ENCODE measurements at places on chromosomes 4 and X. TPM values are rescaled to one million over a fixed set of nuclear protein-coding genes. Genes with fewer than 3 reads are reported as not detected.

- H3K4me1 ChIP-seq: peaks cover 2% of the 10 kb centered on the region
- no peaks in the 10 kb centered on the region for H3K27me3 ChIP-seq
- H3K36me3 ChIP-seq: no peaks in the 10 kb centered on the region
Observed at GRCh38 chrX:50432829-50433289, 37.8 kb downstream of the DGKK start.

DNA sequence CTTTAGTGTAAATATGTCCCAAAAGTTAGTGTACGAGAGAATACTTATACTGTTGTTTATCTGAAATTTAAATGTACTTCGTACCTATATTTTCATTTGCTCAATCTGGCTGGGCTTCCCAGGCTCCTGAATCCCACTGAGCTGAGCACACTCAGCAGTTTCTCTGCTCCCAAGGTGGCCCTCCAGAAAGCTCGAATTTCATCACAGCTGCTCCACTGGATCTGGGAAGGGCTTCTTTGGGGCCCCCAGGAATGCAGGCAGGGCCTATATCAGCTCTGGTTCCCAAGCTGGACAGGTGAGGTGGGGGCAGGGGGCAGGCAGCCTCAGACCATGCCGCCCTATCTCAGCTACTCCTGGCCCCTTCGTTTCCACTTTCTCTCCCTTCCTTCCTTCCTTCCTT is 1.5 kb upstream of the FATE1 start:
- no peak for DNase-seq
- no peaks in the 10 kb centered on the region for H3K27me3 ChIP-seq
- H3K4me1 ChIP-seq: no peaks in the 10 kb centered on the region
- H3K4me3 ChIP-seq: no peak overlapping the region
- no peak overlapping the region for H3K27ac ChIP-seq
- H3K36me3 ChIP-seq: no peaks in the 10 kb centered on the region

DNA sequence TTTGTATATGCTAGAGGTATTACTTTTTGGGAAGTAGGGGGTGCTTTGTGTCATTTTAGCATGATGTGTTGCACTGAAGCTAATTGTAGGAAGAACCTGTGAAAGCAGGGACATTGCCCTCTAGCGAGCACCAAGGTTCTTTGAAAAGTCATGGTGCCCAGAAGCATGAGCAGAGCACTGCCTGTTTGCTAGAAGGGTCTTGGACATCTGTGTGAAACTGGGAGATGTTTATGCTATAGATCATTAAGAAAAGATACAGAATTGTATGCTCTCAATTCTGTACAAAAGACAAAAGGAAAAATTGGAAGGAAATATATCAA is 14.7 kb downstream of the GRPR start:
- no peaks in the 10 kb centered on the region for H3K36me3 ChIP-seq
- no peak for DNase-seq
- peaks cover 13% of the 10 kb centered on the region for H3K27me3 ChIP-seq
- H3K4me3 ChIP-seq: no peak overlapping the region
- no peaks in the 10 kb centered on the region for H3K4me1 ChIP-seq

The VSIG1 gene
- total RNA-seq: 0.64 TPM

The KIAA1210 gene
- total RNA-seq: not detected

DNA sequence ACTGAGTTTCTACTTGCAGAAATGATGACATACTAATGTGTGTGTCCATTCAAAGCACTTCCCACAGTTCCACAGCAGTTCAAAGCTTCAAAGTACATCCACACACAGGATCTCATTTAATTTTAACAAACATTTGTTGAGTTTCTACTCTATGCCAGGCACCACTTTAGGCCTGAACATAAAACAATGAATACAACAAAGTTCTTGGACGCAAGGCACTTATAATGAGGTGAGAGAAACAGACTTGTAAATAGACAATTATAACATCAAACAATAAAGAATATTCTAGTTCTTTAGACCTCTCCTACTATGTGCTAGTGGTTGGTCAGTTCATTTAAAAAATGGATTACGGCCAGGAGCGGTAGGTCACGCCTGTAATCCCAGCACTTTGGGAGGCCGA is 82.0 kb upstream of the SPANXB1 start:
- no peak for DNase-seq
- peaks cover 10% of the 10 kb centered on the region for H3K4me1 ChIP-seq
- H3K36me3 ChIP-seq: no peaks in the 10 kb centered on the region
- no peaks in the 10 kb centered on the region for H3K27me3 ChIP-seq
- no peak overlapping the region for H3K27ac ChIP-seq

DNA sequence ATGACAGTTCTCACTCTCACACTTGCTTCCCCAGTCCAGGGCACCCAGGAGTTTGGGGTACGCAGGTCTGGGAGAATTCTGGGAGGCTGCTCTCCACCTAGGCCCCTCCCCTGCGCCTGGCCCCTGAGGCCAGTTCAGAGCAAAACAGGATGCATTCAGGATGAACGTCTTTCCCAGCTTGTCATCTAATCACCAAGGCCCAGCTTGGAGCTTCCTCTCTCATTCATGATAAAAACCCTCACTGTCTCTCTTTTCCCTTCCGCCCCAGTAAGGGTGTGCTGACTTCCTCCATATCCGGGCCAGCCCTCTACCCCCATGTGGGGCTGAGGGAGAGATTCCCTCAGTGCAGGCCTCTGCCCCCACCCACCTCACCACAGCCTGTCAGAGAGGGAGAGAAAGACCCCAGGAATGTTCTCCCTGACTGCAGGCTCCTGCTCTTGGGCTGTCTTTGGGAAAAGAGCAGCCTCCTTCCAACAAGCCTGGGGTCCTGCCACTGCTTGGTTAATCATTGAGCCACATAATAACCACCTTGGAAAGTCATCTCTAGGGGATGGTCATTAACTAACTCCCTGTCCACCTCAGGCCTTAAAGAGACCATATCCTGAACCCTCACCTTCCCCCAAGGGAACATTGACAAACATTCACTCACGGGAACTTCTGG is 50.1 kb downstream of the STARD8 start:
- DNase-seq: no peak
- H3K4me1 ChIP-seq: peaks cover 15% of the 10 kb centered on the region
- peaks cover 15% of the 10 kb centered on the region for H3K27me3 ChIP-seq
- no peak overlapping the region for H3K27ac ChIP-seq
- H3K4me3 ChIP-seq: no peak overlapping the region
- no peaks in the 10 kb centered on the region for H3K36me3 ChIP-seq

The RPL39 gene
- total RNA-seq: 1,797 TPM

The PCDH10 gene
- not detected for total RNA-seq

DNA sequence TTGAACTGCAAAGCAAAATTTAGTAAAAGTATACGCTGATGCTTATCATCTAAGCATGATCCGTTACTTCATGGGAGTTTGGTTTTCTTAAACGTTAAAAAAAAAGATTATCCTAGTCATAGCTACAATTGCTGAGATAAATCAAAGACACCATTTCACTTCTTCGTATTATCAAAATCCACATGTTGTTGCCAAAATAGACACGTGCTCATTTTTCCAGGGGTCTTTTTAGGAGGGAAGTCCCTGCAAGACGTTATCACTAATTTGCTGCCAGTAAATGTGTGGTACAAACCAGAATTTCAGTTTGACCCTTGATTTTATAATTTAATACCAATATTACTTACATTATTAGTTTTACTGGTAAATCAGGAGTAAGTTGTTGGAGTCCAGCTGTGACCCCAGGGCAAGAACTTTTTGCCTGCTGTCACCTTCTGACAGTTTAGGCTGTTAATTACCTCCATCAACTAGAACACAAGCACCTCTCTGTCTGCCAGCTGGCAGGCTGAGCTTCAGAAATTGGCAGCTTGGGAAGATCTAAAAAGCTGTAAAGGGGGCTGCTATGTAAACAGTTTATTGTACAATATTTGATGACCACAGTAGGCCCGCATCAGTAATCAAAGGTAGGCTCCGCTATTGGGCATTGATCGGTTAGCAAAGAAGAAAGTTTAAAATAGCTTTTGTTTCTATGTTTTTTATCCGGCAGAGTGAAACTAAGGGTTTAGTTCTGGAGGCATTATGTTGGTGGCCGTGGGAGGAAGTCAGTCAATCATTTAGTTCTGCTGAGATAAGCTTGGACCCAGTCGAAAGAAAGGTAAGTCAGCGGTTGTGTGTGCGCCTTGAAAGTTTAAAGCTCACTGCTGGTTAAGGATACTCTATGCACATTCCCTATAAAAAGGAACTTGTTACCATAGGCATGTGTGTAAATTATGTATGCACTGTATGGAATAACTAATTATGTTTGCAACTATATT is 196.4 kb downstream of the FBXO8 start:
- H3K27ac ChIP-seq: no peak overlapping the region
- H3K36me3 ChIP-seq: no peaks in the 10 kb centered on the region

- H3K27ac ChIP-seq: no peak overlapping the region
- DNase-seq: no peak
- H3K36me3 ChIP-seq: no peaks in the 10 kb centered on the region
- no peaks in the 10 kb centered on the region for H3K4me1 ChIP-seq
- no peaks in the 10 kb centered on the region for H3K27me3 ChIP-seq
Observed at GRCh38 chrX:3485727-3486126, 139.3 kb upstream of the MXRA5 start.

- DNase-seq: no peak
- no peaks in the 10 kb centered on the region for H3K4me1 ChIP-seq
- no peak overlapping the region for H3K27ac ChIP-seq
- H3K36me3 ChIP-seq: no peaks in the 10 kb centered on the region
Observed at GRCh38 chrX:104566681-104567501, 892 bp downstream of the IL1RAPL2 start.

DNA sequence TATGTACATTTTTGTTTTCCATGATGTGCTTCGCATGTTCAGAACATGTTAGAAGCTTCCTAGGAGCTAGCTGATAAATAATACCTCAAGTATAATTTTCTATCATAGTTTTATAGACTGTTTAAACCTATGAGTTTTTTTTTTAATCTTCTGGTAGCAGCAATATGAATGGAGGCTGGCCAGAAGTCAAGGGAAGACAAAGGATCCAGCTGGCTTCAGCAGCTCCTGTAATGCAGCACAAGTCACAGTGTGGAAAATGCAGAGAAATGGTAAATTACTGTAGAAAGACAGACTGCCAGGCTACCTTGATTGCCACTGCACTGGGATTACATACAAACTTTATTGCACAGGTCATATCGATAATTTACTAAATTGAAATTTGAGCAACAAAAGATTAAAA is 537.9 kb downstream of the IQCM start:
- no peaks in the 10 kb centered on the region for H3K4me1 ChIP-seq
- H3K27ac ChIP-seq: no peak overlapping the region
- no peak overlapping the region for H3K4me3 ChIP-seq
- no peak for DNase-seq
- H3K27me3 ChIP-seq: no peaks in the 10 kb centered on the region
- H3K36me3 ChIP-seq: no peaks in the 10 kb centered on the region

- H3K36me3 ChIP-seq: no peaks in the 10 kb centered on the region
- H3K4me3 ChIP-seq: no peak overlapping the region
- H3K4me1 ChIP-seq: no peaks in the 10 kb centered on the region
- no peak overlapping the region for H3K27ac ChIP-seq
- peaks cover 4% of the 10 kb centered on the region for H3K27me3 ChIP-seq
- no peak for DNase-seq
Observed at GRCh38 chrX:153871946-153872878, 13.8 kb downstream of the L1CAM start.

GRCh38 chr4:183841001-183841400 is 64.1 kb upstream of the STOX2 start:
- H3K36me3 ChIP-seq: no peaks in the 10 kb centered on the region
- H3K27me3 ChIP-seq: peaks cover 21% of the 10 kb centered on the region
- no peaks in the 10 kb centered on the region for H3K4me1 ChIP-seq
- DNase-seq: no peak

DNA sequence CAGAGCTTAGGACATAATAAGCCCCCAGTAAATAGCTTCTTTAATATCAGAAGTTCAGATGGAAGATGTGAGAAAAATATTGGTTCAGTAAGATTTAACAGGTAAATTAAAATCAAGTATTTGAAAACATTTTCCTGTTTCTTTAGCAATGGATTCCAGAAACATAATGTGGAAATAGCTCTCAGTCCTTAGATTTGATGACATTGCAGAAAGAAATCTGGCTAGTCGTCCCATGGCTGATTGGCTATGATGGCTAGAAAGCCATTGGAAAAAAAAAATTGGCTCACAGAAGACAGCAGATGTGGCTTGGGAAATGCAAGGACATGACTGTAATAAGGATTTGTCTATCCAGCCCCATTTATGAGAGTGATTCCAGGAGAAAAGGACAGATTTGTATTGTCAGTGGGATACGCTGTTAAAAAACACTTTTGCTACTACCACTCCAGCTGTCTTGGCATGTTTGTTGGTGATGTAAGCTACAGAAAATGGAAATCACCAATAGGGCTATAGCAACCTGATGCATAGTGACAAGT is 78.3 kb downstream of the AR start:
- no peaks in the 10 kb centered on the region for H3K4me1 ChIP-seq
- no peaks in the 10 kb centered on the region for H3K36me3 ChIP-seq
- no peak overlapping the region for H3K27ac ChIP-seq
- no peak for DNase-seq

The CYSLTR1 gene
- total RNA-seq: 1.3 TPM

DNA sequence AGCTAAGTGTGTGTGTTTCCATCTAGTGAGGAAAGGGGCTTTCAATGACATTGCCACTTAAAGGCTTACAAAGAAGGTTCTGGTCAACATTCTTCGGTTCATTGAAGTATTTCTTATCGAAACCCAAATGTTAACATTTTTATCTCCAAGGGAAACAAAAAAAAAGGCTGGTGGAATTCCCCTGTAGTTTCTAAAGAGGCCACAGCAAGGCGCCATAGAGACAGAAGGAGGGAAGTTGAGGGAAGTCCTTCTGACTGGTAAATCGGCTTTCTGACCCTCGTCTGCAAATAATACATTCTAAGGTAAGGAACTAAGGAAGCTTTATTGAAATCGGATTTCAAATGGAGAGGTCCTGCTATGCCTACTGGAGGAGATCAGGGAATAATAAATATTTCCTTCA is 1.7 kb upstream of the ZFP42 start:
- DNase-seq: no peak
- H3K4me1 ChIP-seq: no peaks in the 10 kb centered on the region
- H3K36me3 ChIP-seq: peaks cover 2% of the 10 kb centered on the region
- peaks cover 2% of the 10 kb centered on the region for H3K27me3 ChIP-seq
- H3K27ac ChIP-seq: no peak overlapping the region

GRCh38 chr4:91116861-91117260 is 989.7 kb downstream of the CCSER1 start:
- H3K27ac ChIP-seq: no peak overlapping the region
- DNase-seq: no peak
- H3K27me3 ChIP-seq: no peaks in the 10 kb centered on the region

The GAB3 gene
- total RNA-seq: 26.6 TPM

DNA sequence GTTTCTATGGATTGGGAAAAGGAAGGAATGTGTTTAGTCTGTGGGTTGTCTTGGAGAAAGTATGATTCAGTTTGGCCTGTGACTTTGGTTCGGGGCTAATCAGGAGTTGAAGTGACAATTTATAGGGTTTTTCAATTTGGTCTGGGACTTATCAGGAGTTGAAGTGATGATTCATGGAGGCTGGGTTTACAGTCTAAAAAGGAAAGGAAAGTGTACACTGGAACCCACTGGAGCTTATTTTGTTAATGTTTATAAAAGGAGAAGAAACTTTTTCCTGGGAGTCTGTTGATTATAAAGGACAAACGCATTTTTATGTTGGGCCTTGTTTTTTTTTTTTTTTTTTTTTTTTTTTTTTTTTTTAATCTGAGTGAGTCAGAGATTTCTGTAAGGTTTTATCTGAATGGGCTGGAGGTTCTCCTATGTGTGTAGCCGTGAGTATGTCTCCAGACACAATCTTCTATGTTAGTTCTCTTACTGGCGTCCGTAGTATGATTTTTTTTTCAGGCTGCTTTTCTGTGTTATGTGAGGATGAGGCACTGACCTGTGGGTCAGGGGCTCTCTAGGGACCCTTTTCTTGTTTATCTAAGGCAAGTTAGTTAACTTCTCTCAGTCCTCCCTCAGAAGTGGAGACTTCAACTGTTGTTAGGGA is 33.0 kb upstream of the RAB9B start:
- no peaks in the 10 kb centered on the region for H3K36me3 ChIP-seq
- no peak overlapping the region for H3K4me3 ChIP-seq
- H3K4me1 ChIP-seq: no peaks in the 10 kb centered on the region
- no peak for DNase-seq
